ENCODE measurements at places on chromosomes 6 and 20.

DNA sequence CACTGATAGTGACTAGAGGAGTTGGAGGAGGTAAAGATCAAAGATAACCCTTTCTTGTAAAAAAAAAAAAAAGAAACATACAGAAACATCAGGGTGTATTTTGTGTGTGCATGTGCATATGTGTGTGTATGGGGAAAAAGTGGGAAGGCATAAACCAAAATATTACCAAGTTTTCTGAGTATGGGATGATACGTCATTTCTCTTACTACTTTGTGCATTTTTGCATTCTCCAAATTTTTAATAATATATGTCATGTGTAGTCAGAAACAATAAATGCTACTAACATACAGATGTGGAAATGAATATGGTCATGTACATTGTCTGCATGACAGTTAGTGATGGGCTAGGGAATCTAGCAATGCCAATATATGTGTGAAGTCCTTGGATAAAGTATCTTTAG, 161.1 kb downstream of the SASH1 start:
- DNase-seq: no peak

- DNase-seq: no peak
Measured at GRCh38 chr20:20489054-20489453, 121.2 kb downstream of the INSM1 start.

- no peak for DNase-seq
Measured at GRCh38 chr20:25605148-25605547, 18.7 kb downstream of the NANP start.

- no peak for DNase-seq
Measured at GRCh38 chr6:120354452-120355098, 979.7 kb downstream of the TBC1D32 start.

DNA sequence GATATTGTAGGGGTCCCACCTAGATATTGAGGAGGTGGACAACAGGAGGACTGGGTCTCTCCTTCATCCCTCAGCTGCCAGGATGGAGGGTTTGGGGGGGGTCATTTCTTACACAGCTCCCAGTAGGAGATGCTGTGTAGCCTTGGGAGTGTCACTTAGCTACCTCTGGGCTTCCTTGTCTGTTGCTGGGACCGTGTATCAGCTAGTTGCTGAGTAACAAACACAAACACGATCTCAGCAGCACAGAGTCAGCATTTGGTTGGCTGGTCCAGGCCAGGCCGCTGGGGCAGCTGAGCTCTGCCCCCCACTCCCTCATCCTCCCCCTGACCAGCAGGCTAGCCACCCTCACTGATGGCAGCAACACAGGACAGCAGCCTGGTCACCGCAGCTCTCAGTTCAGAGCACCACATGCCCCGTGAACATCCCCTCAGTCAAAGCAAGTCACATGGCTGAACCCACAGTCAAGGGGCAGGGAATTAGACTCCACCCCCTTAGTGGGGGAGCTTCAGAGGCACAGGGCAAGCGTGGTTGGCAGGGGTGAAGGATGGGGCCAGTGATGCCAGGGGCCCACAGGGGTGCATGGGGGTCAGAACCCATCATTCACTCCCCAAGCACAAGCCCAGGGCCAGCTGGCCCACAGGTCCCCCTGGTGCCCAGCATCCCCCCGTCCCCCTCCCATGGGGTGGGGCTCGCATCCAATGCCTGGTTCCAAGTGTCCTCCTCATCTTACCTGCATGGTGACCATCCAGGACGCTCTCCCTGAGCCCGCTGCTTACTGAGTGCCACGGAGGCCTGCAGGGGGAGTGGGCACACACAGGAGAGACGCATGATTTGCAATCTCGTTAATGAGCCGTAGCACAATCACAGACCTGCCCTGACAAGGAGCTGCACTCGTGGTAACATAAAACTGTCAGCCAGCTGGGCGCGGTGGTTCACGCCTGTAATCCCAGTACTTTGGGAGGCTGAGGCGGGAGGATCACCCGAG, 112.4 kb downstream of the TAF4 start:
- no peak for DNase-seq

DNA sequence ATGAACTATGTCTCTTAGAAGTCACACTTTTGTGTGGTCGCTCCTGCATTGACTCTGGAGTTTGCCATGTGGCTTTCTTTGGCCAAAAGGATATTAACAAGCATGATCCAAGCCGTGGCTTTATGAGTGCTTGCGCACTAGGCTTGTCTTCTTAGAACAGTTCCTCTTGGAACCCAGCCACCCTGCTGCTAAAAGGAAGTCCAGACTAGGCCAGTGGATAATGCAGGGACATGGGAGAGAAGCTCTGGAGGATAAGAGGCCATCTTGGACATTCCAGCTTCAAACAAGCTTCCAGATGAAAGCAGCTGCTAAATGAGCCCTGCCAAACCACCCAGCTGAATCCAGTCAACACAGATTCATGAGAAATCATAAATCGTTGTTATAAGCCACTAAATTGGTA, 346.4 kb downstream of the CDC5L start:
- no peak for DNase-seq

- no peak for DNase-seq
Measured at GRCh38 chr20:17617868-17618672, 48.2 kb downstream of the DSTN start.

All from G401 (cell line).